ENCODE measurements at places on chromosomes 7 and 10.

DNA sequence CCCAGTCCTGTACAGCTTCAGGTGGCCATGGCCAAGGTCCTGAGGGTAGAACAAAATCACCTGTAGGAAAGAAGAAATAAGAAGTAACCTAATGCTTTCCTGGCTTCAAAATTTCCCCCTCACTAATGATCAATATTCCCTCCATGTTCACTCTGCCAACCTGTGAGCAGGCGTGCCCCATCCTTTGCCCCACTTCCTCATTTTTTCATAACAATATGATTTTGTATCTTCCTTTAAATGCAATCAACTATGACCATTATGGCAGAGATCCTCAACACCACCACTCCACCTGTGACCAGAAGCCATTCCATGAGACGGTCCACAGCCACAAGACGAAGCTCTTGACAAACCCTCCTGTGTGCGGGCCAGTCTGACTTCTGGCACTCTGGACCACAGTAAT lies 7.0 kb downstream of the MSS51 start:
- no peak for DNase-seq

GRCh38 chr7:32158751-32159745 lies 88.8 kb upstream of the PDE1C start:
- no peak for DNase-seq

GRCh38 chr7:50676079-50676478 lies 106.6 kb downstream of the GRB10 start:
- no peak for DNase-seq

DNA sequence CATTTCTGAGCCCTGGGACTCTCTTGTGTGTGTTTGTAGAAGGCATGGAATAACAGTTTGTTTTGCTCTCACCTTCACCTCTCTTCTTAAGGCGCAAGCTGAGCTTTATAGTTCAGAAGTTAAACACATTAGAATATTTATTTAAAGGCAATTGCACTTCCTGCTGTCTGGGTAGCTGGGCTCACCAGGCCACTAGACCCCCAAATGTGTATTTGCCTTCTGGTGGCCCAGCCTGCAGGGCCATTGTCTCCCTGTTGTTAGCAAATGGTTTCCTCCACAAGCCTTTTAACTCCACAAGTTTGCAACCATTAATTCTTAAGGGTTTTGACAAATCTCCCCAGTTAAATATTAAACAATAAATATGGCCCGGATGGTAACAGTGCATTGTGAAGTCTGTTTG lies 31.1 kb upstream of the NEUROD6 start:
- no peak for DNase-seq

DNA sequence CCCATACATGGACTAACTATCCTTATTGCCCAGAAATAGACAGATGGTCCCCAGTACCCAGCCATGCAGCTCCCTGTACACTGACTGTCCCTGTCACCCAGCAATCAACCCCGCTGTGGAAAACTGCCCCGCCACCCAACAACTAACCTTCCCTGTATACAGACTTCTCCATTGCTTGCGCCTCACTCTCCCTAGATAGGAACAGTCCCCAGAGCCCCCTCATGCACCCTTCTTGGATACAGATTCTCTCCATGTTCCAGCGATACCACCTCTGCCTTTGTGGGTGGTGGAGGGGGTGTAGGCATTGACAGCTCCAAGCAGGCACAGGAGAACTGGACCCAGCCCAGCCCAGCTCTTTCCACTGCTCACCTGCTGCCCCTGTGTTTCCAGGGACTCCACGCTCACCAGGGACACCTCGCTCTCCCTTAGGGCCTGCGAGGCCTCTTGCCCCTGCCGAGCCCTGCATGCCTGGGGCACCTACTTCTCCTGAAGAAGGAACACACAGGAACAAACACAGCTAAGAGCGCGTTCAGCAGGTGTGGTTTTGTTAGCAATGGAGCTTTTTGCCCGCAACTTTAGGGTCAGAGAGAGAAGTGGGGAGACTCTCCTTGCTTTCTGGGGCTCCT lies 7.2 kb downstream of the SFTPD start:
- DNase-seq, result no peak

DNA sequence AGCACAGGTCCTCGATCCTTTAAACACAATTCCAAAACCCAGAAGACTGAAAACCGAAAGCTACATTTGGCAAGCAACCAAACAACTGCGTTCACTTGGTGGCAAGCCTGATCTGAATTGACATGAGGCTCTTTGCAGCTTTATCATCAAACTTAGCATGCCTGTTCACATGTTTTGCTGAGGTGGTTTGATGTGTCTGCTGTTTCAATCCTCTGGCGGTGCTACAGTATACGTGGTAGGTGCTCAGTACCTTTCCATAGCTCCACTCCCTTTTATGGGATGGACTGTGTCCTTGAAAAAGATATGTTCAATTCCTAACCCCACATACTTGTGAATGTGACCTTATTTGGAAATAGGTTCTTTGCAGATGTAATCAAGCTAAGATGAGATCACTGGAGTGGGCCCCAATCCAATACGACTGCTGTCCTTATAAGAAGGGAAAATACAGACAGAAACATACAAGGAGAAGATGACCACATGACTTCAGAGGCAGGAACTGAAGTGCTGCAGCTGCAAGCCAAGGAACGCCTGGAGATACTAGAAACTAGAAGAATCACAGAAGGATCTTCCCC lies 33.4 kb downstream of the CCDC6 start:
- DNase-seq, result no peak

- DNase-seq, result no peak
Observed at GRCh38 chr7:7701527-7701926, 16.9 kb downstream of the RPA3 start.

- DNase-seq, result no peak
Observed at GRCh38 chr7:126493801-126494200, 758.9 kb downstream of the GRM8 start.

- DNase-seq, result no peak
Observed at GRCh38 chr10:111142092-111142768, 65.4 kb downstream of the ADRA2A start.

- DNase-seq, result no peak
Observed at GRCh38 chr10:78397786-78398185, 364.1 kb downstream of the RPS24 start.

DNA sequence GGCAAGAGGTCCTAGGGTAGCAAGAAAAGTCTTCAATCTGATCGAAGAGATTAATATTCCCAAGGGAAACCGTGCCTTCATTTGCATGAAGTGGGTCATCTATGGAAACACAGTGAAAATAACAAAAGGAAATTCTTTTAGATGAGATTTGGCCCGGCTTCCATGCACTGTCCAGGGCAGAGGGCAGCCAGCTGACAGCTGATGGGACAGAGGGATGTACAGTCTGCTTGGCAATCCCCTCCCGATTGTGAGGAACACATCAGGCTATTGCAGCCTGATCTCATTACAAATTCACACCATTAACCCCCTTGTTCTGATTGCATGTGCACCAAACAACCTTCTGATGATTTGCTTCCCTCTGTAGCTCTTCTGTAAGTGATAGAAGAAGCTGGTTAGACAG lies 105.3 kb downstream of the FRMD4A start:
- DNase-seq, result no peak

GRCh38 chr7:1200045-1200444 lies 32.6 kb upstream of the UNCX start:
- no peak for DNase-seq

- no peak for DNase-seq
Observed at GRCh38 chr7:14602851-14603250, 299.7 kb downstream of the DGKB start.

DNA sequence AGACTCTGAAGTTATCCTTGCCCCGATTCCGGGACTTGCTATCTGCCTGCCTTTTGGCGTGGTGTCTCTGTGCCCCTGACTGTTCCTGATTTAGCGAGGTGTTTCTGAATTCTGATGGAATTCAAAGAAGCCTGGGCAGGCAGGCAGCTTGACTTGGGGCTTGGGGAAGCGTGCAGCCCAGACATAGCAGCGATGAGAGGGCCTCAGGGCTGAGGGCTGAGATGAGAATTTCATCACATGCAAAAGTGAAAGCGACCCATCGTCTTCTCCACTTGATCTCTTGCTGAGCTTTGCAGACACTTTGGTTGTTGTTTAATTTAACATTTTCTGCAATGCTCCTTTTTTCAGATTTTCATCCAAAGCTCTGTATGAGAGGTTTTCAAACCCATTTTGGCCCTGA lies 57.8 kb downstream of the TCF7L2 start:
- no peak for DNase-seq

DNA sequence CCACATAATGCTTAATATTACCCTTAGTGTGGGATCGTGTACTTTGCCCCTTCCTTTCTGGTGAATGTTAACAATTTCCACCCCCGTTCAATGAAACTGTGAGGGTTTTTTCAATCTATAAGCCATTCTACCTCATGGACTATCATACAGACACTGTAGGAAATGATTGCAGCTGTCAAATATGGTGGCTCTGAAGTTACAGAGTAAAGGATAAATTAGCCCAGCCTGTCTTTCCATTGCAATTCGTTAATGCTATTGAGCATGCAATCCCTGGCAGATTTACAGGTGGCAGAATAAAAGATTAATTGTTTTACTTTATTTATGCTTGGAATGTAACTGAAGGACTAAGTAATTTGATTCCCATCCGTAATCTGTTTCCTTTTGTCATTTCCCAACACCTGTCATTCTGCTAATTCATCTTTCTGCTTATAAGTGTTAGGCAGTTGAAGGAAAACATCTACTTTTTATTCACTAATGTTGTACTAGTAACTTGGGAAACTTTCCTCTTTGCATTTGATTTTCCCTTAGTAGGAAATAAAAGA lies 1211.6 kb upstream of the LRRN3 start:
- DNase-seq, result no peak

Data from OCI-LY7 (cell line).